NCI-H1417 (cell line): ENCODE measurements at places on chromosomes 2 and 18.
A peak's percentile ranks its signal among the peaks of the same experiment; 100 is the strongest.

GRCh38 chr2:39871291-39871761 lies 92.3 kb upstream of the THUMPD2 start:
- DNase-seq = peak; percentile 77

DNA sequence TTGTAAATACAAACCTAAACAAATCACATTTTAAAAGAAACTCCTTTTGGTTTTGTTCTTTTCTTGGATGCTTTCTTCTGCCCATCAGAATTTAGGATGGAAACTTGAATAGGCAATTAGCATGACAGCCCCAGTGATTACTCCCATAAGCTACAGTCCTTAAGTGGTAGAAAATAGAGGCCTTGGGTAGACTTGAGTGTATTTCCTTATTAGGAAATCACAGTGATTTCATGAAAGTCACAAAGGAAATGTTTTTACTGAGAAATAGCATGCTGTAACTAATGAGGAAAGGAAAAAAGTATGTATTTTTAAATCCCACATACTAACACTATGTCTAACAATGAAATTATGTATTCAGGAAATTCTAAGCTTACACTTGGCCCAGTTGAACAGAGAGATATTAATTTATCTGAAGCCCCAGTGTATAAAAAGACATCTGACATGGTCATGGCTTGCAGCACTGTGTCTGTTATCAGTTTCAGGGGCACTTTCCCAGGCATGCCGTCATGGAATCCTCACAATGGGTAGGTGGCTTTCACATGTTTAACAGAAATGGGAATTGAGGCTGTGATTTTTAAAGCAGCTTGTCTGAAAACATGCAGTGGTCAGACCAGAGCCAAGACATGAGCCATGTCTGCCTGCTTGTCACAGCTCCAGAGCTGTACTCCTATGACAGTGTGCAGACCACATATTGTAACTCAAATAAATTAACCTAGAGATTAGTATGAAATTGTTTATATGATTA lies 79.7 kb upstream of the TRIB2 start:
- DNase-seq = no peak

- DNase-seq = no peak
Observed at GRCh38 chr2:238169048-238169707, 10.4 kb downstream of the ERFE start.

DNA sequence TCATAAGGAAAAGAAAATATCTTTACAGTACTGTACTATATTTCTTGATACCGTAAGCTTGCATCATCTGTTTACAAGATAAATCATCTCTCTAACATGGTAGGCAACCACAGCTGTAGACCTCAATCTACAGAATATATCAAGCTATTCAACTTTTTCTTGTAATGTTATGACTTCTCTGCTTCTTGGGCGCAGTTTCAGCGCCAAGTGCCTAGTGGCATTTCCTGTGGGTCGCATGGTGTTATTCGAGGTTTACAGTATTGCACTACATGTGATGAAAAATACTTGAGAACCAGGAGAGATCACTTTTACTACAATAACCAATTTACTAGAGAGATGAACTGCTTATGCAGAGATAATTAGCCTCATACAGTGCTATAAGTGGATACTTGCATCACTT lies 34.0 kb upstream of the SESTD1 start:
- DNase-seq = peak; percentile 8

GRCh38 chr2:233228376-233228775 lies 23.1 kb upstream of the ATG16L1 start:
- no peak for DNase-seq

DNA sequence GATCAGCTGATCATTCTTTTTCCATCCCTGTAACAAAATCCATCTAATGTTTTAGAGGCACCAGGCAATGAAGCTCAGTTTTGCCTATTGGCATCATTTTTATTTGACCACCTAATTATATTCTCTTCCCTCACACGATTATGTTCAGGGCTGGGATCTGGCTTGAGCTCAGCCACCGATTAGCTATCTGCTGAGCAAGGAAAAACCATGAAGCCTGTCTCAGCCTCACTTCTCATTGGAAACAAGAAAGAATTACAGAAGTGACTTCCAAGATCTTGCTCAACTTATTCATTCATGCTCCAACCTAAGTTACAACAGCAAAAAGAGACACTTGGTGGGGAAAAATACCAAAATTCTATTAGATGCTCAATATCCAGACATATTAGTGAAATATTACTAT lies 139.0 kb upstream of the SH3BP4 start:
- DNase-seq = no peak

GRCh38 chr2:130393318-130393910 lies 37.6 kb downstream of the PTPN18 start:
- no peak for DNase-seq

DNA sequence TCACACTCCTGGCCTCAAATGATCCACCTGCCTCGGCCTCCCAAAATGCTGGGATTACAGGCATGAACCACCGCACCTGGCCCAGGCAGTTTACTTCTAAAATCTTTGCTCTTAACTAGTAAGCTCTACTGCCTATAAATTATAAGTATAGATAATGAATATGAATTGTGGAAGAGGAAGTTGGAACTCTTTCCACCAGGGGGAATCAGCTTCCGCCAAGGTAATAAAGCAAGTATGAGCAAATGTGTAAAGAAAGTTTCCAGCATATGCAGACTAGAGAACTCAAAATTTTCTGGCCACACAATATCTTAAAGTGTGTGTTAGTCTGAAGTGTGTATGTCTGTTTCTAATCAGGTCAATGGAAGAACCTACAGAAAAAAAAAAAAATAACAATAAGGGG lies 68.1 kb downstream of the RMDN2 start:
- no peak for DNase-seq

- no peak for DNase-seq
Observed at GRCh38 chr2:127217470-127218325, 2.4 kb downstream of the CYP27C1 start.

DNA sequence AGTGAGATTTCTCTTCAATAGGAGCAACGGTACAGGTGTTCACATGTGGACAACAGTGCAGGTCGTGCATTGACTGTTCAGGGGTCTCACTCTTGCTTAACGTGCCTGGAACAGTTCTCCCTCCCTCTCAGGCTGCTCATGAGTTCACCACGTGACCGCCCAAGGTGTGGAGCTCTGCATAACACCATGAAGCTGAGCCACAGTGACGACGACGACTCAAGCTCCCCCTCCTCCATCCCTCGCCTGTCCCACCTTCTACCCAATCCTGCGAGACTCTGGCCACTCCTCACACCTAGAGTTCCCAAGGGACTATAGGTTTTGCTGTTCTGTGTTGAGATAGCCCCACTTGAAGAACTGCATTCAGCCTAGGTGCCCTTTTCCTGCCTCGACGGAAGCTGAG lies 42.8 kb downstream of the STK25 start:
- DNase-seq = no peak

DNA sequence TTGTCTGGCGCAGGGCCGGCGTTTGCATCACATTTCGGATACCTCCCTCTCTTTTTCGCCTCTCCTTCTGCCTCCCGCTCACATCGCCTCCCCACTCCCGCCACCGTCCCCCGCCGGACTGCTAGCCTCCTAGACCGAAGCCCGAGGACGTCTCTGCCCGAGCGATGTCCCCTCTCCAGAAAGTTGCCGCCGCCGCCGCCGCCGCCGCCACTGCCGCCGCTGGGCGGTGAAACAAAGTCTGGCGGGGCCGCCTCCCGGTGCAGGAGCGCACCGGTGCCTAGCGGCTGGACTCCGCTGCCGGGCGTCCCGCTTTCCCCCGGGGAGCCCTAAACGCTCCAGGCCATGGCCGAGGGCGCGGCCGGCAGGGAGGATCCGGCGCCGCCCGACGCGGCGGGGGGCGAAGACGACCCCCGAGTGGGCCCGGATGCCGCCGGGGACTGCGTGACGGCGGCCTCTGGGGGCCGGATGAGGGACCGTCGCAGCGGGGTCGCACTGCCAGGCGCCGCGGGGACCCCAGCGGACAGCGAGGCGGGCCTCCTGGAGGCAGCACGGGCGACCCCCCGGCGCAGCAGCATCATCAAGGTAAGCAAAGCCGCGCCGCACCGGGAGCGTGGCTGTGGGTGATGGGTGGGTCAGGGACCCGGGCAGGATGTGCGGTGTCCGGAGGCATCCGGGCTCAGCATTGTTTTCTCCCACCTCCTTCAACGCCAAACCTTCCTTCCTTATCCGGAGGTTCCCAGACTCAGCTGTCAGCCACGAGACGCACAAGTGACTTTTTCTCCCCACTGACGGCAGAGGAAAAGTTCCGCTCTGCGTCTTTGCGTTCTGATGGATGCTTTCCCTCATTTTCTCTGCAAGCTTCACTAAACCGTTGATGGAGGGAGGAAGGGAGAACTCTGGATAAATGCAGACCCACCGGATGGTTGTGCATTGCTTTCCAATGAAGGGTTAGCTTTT lies 643 bp downstream of the PLCL1 start:
- peak; percentile 68 for DNase-seq
